SK-MEL-5 (cell line): ENCODE measurements at places on chromosomes 3 and 15.

- DNase-seq = no peak
These were observed 58.9 kb upstream of the SLC6A6 start for GRCh38 chr3:14343338-14344112.

DNA sequence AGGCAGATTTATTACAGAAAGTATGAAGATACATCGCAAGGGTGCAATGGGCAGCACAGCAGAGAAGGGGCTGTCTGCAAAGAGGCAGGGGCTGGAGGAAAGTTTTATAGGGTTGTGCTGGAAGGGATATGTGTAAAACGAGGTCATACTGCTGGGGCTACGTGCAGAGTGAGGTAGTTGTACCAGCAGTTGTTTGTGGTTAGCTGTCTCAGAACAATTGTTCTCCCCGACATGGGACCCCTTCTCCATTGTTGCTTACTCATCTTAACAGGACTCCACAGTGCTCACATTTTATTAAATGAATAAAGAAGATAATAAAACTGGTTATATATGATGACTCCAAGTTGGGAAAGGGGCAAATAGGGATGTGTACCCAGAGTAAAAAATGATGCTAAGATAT lies 49.4 kb downstream of the GTPBP8 start:
- no peak for DNase-seq

- no peak for DNase-seq
These were observed 155.3 kb downstream of the TBL1XR1 start for GRCh38 chr3:177041730-177042551.

DNA sequence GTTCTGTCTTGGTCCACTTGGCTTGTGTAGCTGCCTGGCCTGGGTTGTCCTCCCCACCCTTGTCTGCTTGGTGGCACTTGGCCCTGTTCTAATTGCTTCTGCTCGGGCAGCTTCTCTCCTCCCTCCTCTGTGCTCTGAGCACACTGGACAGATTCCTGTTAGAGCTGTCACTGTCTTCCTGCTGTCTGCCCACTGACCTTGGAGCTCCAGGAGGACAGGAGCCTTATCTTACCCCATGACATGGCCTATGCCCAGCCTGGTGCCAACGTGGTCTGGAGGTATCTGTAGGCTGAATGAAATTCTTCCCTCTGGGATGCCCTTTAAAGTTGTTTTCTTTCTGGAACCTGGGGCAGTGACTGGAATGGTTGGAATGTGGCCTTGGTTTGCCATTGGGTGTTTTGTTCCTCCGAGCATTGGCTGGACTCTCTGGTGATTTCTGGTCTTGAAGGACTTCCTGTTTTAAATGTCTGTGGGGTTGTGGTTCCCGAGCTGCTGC lies 94.1 kb downstream of the FAM43A start:
- no peak for DNase-seq

GRCh38 chr3:178754852-178755510 lies 218.7 kb downstream of the KCNMB2 start:
- no peak for DNase-seq

GRCh38 chr3:149273096-149273751 lies 51.6 kb upstream of the CP start:
- DNase-seq = peak; percentile 93

- DNase-seq = peak; percentile 57
These were observed 32.1 kb upstream of the HEG1 start for GRCh38 chr3:125087768-125088391.

DNA sequence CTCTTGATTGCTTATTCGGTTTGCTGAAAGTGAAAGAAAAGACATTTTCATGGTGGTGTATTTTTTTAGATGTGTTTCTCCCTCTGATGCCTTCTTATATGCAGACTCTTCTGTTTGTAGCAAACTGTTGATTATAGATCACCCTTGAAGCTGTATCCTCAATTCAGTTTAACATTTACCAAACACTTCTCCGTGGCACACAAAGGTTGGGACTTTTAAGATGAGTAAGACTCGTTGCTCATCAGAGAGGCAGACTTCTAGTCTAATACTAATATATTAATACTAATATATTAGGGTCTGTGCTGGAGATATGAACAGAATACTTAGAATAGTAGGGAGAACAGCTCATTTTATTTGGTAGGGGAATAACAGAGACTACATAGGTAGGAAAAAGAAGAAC lies 32.8 kb downstream of the RASA2 start:
- DNase-seq = no peak

- DNase-seq = no peak
These were observed 101.1 kb downstream of the PDZRN3 start for GRCh38 chr3:73523661-73524060.

DNA sequence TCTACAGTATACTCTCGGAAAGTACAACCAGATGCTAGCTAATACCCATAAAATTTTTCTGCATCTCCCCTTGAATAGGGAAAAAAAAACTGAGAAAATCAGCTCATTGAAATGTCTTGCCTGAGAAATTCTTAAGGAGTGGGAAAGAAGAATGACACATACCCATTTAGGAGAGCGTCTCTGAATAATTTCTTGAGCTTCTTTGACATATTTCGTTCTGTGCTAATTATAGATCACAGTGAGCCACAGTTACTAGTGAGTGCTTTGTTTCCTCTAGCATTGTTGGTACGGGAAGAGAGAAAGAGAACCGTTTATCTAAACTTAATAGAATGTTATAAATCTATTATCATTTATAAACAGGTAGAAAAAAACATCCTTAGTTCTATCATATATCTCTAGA lies 588.4 kb downstream of the UNC13C start:
- DNase-seq = no peak

GRCh38 chr3:134622806-134623365 lies 27.9 kb downstream of the KY start:
- DNase-seq = no peak

- DNase-seq = no peak
These were observed 71.9 kb downstream of the ARNT2 start for GRCh38 chr15:80476036-80476435.

- DNase-seq = peak; percentile 94
These were observed 63.9 kb downstream of the ETV5 start for GRCh38 chr3:186044968-186045367.

DNA sequence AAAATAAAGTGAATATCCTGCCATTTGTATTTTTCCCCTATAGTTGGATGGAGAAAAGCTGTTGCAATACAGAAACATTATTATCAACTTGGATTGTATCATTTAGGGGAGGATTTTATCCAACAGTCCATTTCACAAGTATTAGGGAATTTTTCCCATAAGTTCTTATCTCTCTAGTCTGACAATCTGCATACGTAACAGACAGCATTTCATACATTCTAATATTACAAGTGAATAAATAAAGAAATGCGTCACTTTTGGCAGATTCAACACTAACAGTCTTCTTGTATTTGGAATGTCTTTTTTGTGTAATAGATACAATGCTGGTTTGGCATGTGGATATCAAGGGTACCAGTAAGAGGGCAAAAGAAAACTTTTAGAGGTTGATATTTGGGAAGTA lies 795.3 kb upstream of the ARRDC4 start:
- no peak for DNase-seq

DNA sequence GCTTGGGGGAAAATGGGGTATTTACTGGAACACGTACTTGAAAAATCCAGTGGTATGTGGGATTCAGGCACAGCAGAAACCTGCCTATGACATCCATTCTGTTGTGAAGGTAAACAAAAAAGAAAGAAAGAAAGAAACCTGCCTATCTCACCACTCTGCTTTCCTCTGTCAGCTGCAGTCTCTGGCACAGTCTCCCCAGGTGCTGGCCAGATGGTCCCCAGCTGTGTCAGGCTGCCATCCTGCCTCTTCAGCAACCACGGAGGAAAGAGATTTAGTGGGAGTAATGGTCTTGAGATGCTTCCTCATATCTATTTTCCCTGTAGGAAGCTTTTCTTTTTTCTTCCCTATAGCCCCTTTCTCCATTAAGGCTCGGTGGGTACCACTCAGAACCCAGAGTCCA lies 2.5 kb upstream of the PXYLP1 start:
- DNase-seq = no peak

DNA sequence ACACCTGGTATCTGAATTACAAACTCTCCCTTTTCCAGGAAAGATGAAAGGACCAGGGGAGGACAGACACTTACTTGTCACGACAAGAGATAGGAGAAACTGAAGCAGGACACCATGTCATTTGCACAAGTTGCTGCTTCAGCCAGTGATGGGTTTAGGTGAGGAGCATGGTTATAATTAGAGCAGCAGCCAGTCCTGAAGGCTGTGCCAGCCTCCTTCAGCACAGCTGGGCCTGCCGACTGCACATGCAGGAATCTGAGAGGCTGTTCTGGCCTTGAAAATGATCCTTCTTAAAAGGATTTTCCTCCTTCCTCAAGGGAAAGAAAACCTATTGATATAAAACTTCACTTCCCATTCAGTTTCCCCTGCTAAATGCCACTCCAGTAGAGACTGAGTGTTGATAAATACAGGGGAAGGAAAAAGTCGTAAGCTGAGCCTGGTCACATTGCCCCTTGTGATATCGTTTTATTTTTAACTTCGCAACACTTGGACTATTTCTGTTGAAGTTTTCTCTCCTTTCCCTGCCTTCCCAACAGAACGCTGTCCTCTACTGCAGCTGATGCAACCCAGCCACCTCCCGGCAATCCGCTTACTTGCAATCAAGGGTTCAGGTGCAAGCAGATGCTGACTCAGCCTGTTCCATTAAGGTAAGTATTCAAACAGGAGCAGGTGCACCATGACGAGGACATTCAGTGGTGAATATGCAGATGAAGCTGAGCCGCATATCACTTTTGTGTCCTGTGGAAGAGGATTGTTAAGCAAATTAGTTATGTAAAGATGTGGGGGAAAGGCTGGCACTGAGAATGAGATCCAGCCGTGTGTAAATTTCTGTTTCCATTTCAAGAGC lies at the start of gene FBXO40:
Gene FBXO40, plus strand, starts transcription at position 524 of the 847 bp plus-strand sequence. CDS start 27,197 bp downstream, outside the sequence.
- DNase-seq = no peak

DNA sequence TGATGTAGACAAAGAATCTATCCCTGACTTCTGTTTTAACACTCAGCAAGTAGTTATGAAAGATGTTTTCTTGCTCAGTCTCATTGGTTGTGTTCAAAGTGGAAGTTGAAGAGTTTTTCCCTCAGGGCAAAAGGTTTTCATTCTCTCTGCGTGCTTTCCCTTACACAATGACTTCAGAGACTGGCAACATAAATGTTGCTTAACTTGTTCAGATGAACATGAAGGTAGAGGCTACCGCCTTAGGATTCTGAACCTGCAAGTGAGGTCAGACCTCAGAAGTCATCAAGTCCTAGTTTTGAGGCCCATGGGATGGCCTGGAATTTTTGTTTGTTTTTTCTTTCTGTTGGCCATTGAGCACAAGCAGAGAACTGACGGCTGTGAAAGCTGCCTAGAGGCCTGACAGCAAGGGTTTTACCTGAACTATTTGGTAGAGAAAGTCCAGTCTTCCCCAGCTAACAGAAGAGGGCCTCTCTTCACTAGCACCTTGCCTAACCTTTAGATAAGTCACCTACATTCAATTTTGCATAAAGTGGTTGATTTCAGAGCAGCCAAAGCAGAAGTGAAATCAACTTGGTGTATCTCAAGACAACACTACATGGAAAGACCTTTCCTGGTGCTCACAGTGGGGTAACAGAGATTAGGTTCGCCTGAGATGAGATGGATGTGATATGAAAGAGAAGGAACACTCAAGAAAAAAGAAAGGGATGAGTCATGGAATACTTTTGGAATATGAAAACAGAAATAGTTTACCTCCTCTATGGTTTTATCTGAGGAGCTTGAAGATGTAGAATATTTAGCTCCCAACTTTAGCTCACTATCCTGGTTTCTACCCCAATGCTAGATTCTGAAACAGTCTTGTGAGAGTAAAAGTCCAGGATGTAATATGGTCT lies 53.6 kb upstream of the AP4E1 start:
- DNase-seq = no peak

DNA sequence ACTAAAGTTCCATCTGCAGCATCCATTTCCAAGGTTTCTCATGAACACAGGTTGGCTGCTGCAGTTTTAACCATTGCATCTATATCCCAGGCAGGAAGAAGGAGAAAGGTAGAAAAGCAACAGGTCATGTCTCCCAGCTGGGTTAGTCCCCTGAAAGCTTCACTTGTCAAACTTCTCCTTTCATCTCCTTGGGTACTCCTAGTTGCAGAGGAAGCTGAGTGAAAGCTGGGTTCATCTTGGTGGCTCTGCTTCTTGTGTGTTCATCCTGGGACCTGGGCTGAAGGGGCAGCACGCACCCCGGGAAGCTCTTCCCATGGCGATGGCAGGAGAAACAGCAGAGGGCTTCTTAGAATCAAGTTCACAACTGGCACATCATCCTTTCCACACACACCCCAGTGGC lies 61.3 kb upstream of the NR2C2 start:
- no peak for DNase-seq

GRCh38 chr3:108488631-108489030 lies 21.8 kb downstream of the MYH15 start:
- no peak for DNase-seq

GRCh38 chr15:86645925-86646500 lies 566.3 kb downstream of the AGBL1 start:
- DNase-seq = peak; percentile 1

DNA sequence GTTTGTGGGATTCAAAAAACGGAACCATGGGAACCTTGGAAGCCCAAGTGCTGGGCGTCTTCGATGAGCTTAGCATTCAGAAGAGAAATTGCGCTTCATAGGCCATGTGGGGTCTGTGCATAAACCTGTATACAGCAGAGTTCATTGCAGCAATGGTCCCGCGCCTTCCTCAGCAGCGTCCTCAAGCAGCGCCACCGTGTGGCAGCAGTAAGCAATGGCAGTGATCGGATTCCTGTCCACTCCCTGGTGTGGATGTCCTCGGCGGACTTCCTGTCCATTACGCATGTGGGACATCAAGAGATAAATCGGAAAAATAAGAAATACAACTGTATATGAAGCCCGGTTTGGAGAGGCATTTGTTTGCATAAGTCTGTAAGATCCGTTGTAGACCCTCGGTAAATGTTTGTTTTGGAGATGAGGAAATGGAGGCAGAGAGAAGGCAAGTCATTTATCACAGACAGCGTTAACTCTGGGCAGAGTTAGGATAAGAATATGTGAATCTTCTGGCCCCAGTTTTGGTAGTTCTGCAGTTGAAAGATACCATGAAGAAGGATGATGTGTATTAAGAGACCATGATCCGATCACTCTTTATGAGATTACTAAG lies 57.7 kb downstream of the CNTN4 start:
- peak; percentile 69 for DNase-seq
